MV-4-11 (cell line): ENCODE measurements at places on chromosomes 4 and X.
A peak's percentile ranks its signal among the peaks of the same experiment; 100 is the strongest.

- no peak for DNase-seq
Observed at GRCh38 chrX:51747671-51748070, 4.4 kb downstream of the GSPT2 start.

- no peak for DNase-seq
Observed at GRCh38 chrX:140092121-140092520, 126.8 kb upstream of the CXorf66 start.

GRCh38 chrX:68894513-68895340 is 65.9 kb downstream of the EFNB1 start:
- peak; percentile 67 for DNase-seq

DNA sequence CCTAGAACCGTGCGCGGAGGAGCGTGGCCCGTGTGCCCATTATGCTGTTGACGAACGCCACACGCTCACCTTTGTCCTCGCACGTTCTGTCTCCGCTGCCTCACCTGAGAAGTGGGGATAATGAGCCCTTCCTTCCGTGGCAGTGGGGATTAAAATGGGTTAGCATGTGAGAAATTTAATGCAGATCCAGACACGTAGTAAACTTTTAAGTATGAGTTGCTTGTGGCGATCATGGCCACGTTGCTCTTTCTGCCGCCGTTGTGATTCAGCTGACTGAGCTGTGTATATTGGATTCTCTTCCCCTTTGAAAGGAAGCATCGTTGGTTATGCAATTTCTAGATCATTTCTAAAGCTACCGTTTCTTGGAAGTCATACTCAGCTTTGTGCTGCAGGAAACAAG is 16.5 kb downstream of the TBC1D14 start:
- peak; percentile 96 for DNase-seq

- no peak for DNase-seq
Observed at GRCh38 chr4:150874338-150875226, 140.5 kb downstream of the LRBA start.
